Left colon (tissue), 2 donors: ENCODE measurements at places on chromosomes 4 and X. TPM values are rescaled to one million over a fixed set of nuclear protein-coding genes. Genes with fewer than 3 reads are reported as not detected.

- no peak for DNase-seq
Measured at GRCh38 chr4:176287546-176287945, 18.5 kb upstream of the ASB5 start.

DNA sequence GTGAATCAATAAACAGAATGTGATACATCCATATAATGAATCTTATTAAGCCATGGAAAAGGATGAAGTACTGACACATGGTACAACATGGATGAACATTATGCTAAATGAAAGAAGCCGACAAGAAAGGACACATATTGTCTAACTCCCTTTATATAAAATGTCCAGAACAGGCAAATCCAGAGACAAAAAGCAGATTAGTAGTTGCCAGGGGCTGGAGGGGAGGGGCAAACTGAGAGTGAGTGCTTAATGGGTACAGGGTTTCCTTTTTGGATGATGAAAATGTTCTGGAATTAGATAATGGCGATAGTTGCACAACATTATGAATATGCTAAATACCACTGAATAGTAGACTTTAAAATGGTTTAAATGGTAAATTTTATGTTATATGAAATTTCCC, 17.4 kb downstream of the ADGRG4 start:
- no peak for DNase-seq

DNA sequence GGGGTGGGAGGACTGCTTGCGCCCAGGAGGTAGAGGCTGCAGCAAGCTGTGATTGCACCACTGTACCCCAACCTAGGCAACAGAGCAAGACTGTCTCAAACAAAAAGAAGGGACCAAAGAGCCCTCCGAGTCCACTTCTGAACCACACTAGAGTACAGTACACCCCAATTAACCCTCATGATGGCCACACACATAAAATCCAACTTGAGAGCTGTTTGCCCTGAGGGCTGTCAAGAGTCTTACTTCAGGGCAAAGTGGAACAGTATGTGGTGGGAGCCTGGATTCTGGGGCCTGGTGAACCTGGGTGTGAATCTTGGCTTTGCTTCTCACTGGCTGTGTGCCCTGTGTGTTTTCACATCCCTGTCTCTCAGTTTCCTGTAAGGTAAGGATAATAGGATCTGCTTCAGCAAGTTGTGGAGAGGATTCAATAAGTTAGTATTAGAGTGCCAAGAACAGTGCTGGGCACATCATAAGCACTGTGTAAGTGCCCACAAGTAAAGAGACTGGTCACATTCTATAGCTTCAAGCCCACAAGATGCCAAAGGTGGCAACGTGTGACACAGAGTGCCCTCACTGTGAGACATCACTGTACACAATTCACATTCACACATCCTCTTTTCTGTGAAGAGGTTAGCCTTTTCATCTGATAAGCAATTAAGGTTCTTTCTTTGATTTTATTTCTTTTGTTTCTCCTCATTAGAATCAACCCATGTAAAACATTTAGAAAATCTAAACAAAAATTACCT, 52.1 kb downstream of the LEF1 start:
- DNase-seq = no peak

DNA sequence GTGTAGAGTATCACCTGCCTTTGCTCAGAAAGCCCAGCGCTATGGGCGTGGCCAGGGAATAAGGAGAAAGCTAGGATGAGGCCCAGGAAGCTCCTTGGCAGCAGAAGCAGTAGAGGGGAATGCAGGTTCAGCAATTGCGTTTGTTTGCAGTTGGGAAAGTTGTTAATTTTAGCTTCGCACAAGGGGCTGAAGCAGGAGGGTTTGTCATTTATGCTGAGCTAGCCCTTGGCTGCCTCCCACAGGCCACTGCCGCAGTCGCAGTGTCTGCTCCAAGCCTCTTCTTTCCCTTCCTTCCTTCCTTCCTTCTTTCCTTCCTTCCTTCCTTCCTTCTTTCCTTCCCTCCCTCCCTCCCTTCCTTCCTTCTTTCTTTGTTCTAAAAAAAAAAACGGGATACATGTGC, 21.5 kb downstream of the FRMPD3 start:
- no peak for DNase-seq

Gene ZDHHC9
- 41.6 TPM for total RNA-seq
